Activated T-cell treated with anti-CD3 and anti-CD28 coated beads for 48 hours (primary cell): ENCODE measurements at places on chromosomes 4 and X.

DNA sequence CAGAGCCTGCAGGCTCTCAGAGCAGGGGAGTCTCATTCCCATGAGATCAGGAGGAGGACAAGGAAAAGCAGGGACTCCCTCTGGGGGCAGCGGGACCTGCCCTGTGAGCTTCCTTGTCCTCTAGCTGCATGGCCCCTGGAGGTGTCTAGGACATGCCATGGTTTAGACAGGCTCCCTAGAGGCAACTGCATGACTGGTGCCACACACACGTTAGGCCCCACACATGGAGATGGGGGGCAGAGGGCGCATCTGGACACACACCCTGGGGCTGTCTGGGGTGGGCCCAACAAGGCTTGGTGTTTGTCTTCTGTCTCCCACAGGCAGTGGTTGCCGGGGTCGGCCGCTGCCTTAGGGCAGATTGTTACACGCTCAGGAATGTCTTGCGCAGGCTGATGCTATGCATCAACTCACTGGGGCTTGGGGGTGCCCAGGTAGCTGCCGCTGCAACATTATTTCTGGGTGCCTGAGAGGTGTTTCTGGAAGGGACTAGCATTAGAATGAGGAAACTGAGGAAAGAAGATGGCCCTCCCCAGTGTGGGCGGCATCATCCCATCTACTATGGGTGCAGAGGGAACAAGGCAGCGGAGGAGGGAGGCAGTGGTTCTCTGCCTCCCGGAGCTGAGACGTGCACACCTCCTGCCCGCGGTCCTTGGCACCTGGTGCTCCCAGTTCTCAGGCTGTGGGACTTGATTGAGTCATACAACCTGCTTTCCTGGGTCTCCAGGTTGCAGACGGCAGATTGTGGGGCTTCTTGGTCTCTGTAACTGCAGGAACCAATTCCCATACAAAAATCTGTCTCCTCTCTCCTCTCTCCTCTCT lies 32.1 kb upstream of the GPR78 start:
- DNase-seq: no peak

DNA sequence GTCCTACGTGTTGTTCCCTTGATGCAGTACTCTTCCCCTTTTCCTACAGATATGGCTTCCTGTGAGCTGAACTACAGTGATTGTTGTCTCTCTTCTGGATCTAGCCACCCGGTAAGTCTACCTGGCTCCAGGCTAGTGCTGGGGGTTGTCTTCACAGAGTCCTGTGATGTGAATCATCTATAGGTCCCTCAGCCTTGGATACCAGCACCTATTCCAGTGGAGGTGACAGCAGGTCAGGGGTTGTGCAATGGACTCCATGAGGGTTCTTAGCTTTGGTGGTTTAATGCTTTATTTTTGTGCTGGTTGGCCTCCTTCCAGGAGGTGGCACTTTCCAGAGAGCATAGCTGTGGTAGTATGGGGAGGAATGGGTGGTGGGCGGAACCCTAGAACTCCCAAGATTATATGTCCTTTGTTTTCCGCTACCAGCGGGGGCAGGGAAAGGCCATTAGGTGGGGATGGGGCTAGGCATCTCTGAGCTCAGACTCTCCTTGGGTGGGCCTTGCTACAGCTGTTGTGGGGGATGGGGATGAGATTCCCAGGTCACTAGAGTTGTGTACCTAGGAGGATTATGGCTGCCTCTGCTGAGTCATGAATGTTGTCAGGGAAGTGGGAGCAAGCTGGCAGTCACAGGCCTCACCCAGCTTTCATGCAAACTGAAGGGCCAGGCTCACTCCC lies 121.4 kb upstream of the ANKRD50 start:
- DNase-seq: no peak

- no peak for DNase-seq
Observed at GRCh38 chr4:176790398-176790797, 2.3 kb downstream of the VEGFC start.

GRCh38 chr4:36341936-36342335 lies 60.5 kb downstream of the DTHD1 start:
- DNase-seq: no peak

DNA sequence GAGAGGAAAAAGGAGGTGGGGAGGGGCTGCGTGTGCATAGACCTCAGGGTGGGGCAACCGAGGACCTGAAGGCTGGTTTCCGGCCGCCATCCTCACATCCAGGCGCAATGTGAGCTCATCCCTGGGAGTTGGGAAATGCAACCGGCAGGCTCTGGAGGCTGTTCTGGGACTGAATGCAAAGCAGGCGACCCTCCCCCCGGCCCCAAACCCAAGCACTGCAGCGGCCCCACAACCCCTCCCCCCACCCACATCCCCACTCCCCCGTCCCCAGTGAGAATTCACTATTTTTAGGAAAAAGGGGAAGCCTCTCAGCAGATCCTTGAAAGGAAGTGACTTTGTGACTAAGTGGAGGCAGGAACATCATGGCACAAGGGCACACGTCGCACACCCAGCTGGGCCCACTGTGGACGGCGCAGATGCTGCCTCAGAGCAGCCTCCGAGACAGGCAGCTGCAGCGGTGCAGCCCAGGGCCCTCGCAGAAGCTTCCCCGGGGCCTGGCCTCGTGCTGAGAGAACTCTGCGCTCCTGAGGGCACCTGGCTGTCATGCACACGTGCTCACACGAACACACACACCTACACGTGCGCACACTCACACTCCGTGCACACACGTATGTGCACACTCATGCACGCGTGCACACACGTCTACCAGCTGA lies 1.3 kb upstream of the PDE6B start:
- no peak for DNase-seq

DNA sequence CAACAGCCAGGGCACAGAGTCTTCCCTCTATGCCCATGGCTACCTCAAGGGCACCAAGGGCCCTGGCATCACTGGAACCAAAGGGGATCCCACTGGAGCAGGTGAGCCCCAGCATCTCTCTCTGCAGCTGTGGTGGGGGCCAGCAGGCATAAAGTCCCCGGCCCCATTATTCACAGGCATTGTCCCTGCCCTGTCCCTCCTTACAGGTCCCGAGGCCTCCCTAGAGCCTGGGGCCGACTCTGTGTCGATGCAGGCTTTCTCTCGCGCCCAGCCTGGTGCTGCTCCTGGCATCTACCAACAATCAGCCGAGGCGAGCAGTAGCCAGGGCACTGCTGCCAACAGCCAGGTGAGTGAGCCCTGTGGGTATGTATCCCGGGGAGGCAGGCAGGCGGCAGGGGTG lies 12.3 kb upstream of the UBA1 start:
- DNase-seq: no peak

- DNase-seq: no peak
Observed at GRCh38 chr4:175176710-175177109, 258.6 kb downstream of the ADAM29 start.

DNA sequence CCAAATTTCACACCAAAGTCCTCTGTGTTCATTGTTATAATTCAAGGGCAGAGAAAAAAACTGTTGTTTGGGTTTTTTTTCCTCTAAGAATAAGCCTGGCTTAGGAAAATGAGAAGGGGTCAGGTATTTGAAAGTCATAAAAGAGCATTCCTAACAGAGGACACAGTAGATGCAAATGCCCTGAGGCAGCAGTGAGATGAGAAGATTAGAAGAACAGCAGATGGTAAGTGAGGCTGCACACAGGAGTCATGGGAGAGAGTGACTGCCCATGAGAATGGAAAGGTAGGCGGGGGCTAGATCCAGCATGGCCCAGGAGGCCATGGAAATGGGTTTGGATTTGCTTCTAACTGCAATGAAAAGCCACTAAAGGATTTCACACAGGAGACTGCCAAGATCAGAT lies 107.5 kb upstream of the RBPJ start:
- no peak for DNase-seq

DNA sequence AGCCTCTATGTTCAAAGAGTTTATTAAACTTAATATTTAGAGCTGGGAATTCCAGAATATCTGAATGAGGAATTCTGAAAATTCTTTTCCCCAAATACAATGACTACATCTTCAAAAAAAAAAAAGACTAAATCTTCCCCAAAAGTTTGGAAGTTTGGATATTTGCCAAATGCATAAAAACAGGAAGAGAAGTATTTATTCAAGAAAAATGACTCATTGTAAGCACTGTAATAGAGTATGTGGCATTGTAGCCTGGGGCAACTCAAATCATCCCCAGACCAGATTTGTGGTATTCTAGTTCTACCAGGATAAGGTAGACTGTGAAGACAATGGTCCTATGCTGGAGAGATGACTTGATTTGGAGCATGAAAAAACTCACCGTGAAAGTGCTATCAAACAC lies 78.5 kb upstream of the PDHA2 start:
- no peak for DNase-seq

- no peak for DNase-seq
Observed at GRCh38 chr4:106704253-106704870, 331.8 kb downstream of the DKK2 start.

- DNase-seq: no peak
Observed at GRCh38 chr4:90002441-90003062, 107.9 kb downstream of the MMRN1 start.

GRCh38 chr4:138487670-138488069 lies 245.5 kb upstream of the SLC7A11 start:
- no peak for DNase-seq

- no peak for DNase-seq
Observed at GRCh38 chr4:58477950-58478349, 1367.8 kb upstream of the IGFBP7 start.

- DNase-seq: no peak
Observed at GRCh38 chr4:107283587-107284559, 247.8 kb upstream of the DKK2 start.

DNA sequence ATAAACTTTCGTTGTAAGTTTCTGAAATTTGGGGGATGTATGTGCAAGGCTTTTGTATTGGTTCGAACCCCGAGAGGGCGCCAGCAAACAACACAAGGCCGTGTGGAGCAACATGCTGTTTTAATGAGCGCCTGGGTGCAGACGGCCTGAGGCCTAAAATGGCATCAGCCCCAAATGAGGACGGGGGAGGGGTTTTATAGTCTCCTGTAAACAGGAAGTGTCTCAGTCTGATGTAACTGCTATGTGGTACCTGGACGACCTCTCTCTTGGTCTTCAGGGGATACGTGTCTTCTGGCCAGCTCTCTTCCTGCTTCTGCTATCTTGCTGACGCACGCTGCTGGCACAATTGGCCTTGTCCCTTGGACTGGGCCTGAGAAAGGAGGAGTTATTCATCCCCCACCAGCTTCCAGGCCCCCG lies 1348.0 kb downstream of the ADGRL3 start:
- no peak for DNase-seq

GRCh38 chr4:139025841-139026240 lies 10.3 kb downstream of the NOCT start:
- DNase-seq: no peak

- no peak for DNase-seq
Observed at GRCh38 chr4:37858112-37858511, 31.6 kb downstream of the PGM2 start.

GRCh38 chr4:2714061-2714770 lies 41.9 kb downstream of the TNIP2 start:
- DNase-seq: no peak
